ENCODE measurements at places on chromosomes 13 and 19.
A peak's percentile ranks its signal among the peaks of the same experiment; 100 is the strongest.

DNA sequence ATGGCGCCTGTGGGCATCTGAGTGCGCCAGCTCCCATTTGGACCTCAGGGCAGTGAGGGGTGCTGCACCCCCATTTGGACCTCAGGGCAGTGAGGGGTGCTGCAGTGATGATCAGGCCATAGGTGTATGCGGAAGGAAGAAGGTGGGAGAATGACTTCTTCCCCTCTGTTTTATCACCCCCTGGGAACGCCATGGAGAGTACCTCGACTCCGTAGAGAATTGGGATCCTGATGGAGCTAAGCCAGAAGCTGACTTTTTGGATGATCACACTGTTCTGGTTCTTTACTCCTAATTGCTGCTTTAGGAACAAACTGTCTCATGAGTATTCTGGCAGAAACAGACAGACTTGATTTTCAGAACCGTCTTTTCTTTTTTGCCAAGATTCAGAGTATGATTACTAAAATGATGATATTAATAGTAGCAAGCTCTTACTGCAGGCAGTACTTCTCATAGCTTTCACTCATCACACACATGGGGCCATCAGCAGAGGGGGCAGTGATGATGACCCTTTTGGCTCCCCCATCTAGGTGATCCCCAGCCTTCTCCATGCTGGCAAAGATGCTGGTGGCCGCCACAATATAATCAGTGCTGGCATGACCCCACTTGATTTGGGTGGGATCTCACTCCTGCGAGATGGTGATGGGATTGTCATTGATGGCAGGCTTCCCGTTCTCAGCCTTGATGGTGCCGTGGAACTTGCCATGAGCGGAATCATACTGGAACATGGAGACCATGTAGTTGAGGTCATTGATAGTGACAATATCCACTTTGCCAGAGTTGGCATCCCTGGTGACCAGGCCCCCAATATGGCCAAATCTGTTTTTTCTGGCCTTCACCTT, 10.3 kb upstream of the UBAC2 start:
- DNase-seq: no peak

DNA sequence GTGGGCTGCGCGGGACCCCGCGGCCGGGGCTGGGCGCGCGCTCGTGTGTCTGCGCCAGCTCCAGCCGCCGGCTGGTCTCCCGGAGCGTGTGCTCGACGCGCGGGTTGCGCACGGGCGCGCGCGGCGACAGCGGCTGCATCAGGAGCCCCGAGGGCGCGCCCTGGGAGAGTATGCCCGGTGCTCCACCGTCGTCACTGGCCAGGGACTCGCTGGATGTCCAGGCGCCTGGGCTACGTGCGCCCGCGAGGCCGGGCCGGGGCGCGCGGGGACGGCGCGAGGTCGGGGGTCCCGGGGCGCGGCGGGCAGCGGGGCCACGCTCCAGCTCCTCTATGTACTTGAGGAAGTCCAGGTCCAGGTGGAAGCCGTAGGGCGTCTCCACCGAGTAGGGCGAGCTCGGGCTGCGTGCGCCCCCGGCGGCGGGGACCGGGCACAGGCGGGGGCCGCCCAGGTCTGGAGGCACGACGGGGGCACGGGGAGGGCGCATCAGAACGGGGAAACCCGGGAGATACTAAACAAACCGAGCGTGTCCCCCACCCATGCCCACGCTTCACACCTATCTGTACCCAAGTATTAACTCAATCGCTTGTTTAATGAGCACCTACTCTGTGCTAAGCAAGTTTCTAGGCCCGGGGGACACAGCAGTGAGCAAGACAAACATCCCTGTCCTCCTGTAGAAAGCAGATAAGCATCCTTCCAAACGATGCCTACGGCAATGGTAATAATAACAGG, 7.6 kb downstream of the KANK3 start:
- no peak for DNase-seq

DNA sequence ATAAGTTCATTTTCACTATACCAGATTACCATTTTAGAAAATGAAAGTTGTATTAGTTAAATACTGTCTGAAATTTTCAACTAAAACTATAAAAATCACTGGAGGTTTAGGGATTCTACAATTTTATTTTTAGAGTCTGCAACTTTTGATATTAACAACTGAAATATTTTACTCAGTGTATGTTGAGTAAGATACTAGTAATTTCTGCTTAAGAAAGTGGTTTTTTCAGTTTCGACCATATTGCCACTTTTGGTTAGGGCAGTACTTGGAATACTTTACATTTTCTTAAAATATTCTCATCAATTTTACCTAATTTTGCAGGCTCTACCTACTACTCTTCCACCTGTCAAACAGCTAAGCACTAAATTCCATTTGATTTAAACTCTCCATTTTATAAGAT, 59.6 kb downstream of the KCNRG start:
- DNase-seq: no peak

DNA sequence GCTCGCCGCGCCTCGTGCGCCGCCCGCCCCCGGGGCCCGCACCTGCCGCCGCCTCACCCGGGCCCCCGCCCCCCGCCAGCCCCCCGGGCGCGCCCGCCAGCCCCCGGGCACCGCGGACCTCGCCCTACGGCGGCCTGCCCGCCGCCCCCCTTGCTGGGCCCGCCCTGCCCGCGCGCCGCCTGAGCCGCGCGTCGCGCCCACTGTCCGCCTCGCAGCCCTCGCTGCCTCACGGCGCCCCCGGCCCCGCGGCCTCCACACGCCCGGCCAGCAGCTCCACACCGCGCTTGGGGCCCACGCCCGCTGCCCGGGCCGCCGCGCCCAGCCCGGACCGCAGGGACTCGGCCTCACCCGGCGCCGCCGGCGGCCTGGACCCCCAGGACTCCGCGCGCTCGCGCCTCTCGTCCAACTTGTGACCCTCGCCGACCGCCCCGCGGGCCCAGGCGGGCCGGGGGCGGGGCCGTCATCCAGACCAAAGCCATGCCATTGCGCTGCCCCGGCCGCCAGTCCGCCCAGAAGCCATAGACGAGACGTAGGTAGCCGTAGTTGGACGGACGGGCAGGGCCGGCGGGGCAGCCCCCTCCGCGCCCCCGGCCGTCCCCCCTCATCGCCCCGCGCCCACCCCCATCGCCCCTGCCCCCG, 17.2 kb downstream of the POLRMT start:
- DNase-seq: no peak

DNA sequence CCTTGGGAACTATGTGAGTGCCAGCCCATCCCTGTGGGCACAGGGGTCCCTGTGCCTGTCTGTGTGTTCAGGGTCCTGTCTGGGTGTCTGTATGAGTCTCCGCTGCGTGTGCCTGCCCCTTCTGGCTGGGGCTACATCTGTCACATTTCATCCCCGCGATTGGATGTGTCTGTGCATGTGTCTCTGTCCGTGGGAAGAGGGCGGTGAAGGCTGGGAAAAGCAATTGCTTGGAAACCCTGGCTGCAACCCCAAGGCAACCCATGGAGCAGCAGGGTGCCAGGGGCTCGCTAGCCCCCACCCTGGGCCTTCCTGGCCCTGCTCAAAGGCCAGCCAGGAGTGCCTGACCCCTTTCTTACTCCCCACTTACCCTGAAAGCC, 1.4 kb downstream of the MAG start:
- DNase-seq: no peak

- DNase-seq: no peak
These were observed 17.5 kb downstream of the KLF2 start for GRCh38 chr19:16342002-16342715.

DNA sequence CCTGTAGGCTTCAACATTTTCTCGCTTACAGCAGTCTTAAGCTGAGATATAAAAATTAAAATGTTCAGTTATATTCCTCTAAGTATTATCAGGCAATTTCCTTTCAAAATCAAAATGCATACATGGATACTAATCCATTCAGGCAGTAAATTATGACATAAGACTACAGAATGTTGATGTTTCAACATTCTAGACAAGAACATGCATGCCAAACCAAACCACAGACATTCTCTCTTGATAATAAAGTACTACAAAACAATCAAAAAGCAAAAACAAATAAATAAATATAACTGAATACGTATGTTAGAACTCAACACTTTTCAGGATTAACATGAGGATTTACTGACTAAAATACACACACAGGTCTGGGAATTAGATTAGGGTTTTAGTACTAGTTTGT, 7.7 kb downstream of the DIS3 start:
- DNase-seq: no peak

DNA sequence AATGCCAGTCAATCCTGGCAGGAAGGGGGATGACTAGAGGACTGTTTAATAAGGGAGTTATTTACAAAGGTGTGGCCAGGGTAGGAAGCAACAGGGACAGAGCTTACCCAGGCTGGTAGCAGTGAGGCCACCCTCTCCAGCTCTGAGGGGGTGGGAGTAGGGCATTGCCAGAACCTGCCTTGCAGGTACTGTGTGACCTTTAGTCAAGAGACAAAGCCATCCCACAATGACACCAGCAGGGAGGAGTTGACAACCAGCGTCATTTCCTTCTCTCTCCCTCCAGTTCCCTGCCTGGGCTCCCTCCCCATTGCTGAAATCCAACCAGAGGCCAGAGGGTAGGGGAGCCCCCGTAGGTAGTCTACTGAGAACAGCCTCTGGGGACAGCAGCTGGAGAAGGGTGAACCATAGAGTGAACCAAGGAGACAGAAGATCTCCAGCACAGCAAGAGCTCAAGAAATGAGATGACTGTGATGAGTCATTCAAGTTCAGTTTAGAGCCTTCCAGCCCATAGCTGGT, 33.3 kb upstream of the SPATA13 start:
- DNase-seq: no peak

GRCh38 chr19:33802801-33803200, 6.1 kb downstream of the KCTD15 start:
- no peak for DNase-seq

- no peak for DNase-seq
These were observed 610.4 kb upstream of the SLITRK6 start for GRCh38 chr13:86409466-86410241.

DNA sequence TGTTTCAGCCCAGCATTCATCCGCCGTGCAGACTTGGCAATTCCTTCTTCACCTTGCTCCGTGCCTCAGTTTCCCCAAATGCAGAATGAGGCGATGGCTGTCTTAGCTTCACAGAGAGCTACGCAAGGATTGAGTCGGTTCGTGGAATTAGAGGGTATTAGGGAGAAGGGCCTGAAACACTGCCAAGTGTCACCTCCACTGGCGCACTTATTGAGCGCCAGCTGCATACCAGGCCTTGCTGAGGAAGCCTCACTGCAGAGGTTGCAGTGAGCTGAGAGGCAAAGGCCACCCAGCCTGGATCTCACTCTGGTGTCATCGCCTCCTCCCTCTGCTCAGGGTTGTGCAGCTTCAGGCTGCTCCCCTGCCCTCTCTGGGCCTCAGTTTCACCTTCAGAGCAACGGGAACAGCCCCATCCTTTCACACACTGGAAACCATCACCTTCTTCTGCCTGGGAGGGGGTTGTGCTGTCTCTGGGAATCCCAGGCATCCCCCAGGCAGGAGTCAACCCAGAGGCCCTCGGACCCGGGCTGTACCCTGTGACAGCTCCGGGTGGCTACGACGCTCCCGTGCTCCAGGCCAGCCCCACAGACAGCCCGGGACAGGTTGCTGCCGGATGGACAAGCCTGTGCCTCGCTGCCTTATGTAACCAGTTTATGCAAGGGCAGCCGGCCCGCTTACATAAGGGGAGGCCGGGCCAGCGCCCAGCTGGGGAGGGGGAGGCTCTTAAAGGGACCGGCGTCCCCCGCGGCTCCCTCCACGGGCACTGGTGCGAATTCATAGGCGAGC, 31.9 kb downstream of the NFIC start:
- DNase-seq: peak; percentile 52

DNA sequence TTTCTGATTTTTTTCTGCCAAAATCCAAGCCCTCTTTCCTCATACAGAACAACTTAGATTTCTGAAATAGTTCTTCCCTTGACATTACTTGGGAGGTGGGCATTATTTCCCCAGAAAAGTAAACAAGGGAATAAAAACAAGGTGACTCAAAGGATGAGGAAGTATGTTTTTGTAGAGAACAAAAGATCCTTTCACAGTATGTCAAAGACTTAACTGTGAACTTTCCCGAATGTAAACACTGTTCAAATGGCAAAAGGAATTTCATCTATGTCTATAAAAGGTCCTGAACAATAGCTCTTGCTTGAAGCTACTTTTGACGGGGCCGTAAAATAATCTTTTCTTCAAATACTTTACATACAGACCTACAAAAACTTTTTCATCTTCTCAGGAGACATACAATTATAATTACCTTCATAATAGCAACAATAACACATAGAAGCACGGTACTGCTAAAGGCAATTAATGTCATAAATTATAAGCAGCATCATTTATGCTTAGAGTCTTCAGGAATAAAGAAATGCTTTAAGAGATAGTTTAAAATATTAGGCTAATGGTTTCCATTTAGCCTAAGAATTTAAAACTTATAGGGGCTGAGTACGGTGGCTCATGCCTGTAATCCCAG, 191.1 kb downstream of the RGCC start:
- DNase-seq: peak; percentile 75

DNA sequence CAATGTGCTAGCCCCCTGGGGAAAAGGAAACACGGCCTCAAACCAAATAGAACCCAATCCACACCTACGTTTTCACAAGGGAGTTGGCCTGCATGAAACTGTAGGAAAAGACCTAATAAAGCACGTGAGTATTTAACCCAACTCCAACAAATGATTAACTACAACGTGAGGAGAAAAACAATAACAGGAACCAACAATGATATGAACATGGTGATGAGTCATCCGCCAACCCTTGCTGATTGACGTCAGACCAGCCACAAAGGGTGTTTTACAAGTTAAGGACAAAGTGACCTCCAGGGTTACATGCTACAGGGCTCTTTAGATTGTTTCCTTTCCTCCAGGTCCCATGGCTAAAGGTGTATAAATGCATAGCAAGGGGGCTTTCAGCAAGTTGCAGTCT, 460.5 kb downstream of the COG6 start:
- no peak for DNase-seq

- no peak for DNase-seq
These were observed 33.5 kb downstream of the DOT1L start for GRCh38 chr19:2197270-2197669.

DNA sequence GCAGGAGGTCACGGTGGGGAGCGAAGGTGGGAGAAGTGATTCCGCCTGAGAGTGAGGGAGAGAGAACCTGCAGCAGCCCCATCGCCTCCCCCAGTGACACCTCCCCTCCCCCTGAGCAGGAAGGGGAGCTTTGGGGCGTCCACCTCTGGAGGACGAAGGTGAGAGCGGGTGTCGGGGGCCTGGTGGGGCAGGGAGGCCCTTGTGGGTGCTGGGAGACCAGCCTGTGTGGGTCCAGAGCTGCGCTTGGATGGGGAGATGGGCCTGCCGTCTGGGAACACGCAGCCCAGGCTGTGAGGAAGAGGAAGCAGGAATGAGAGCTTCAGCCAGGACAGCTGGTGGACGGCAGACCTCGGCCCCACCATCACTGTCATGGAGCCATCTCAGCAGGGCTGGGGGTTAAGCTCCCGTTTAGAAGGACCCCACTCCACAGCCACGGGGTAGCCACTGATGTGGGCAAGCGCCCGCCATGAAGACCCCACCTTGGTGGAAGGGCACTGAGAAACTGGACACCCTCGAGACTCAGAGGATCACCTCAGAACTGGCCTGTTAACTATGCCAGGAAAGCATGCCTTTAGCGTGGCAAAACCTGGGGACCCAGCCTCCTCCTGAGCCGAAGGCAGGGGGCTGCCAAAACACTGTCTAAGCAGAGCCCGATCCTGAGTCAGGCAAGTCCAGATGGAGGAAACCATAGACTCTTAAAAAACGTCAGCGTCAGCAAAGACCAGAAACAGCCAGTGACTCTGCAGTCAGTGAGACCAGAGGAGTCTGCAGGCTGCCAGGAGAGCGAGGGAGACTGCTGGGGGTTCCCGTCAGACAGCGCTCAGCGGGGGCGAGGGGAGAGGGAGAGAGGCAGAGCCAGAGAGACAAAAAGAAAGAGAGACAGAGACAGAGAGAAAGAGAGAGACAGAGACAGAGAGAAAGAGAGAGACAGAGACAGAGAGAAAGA, 6.4 kb upstream of the PROZ start:
- no peak for DNase-seq
